ENCODE measurements at places on chromosomes 13 and 19. TPM values are rescaled to one million over a fixed set of nuclear protein-coding genes. Genes with fewer than 3 reads are reported as not detected.

Gene ZNF66
- total RNA-seq: 76.4 TPM

Gene ZNF726
- total RNA-seq: 17.2 TPM

Gene ANO8
- total RNA-seq: 53.8 TPM

Gene FLT1
- total RNA-seq: 10.0 TPM

Gene PTH2
- total RNA-seq: not detected

Gene SLC7A10
- 0.94 TPM for total RNA-seq

Gene DIRAS1
- 23.8 TPM for total RNA-seq

Gene MEF2B
- total RNA-seq: 0.31 TPM

Gene GIPR
- 0.31 TPM for total RNA-seq

Gene FFAR1
- not detected for total RNA-seq

Gene CRX
- total RNA-seq: not detected

Gene PNMA8A
- 46.3 TPM for total RNA-seq

Gene PSG6
- total RNA-seq: not detected

Gene ENOX1
- total RNA-seq: 64.5 TPM

Gene RFPL4A
- not detected for total RNA-seq

Measured in parietal lobe (tissue), 2 donors.